Stimulated activated CD8-positive, alpha-beta memory T cell treated with anti-CD3 and anti-CD28 coated beads, Interleukin-15, amount 100 ng/mL, for 4 hours (primary cell): ENCODE measurements at places on chromosomes 2 and 18.
A peak's percentile ranks its signal among the peaks of the same experiment; 100 is the strongest.

GRCh38 chr2:227310756-227311110 is 14.3 kb upstream of the MFF start:
- DNase-seq, result no peak

GRCh38 chr2:192559587-192559986 is 364.9 kb upstream of the TMEFF2 start:
- no peak for DNase-seq

GRCh38 chr18:61364953-61365352 is 31.7 kb downstream of the CDH20 start:
- no peak for DNase-seq

DNA sequence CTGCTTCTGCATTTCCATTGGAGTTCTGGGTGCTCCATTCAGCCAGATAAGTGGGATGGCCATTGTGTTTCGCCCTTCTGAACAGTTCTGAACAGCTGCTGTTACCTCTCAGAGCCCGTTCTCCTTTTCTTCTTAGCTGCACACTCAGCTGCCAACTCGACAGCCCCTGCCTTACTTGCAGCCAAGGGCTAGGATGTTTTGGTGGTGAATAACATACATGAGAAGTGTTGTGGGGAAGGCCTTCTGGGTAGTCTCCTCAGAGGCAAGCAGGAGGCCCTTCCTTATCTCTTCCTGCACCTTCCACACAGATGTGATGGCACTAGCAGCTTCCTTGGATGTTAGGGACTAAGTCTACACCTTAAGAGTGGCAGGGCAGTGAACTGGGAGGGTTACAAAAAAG is 138.4 kb upstream of the NOSTRIN start:
- DNase-seq, result no peak

GRCh38 chr18:10142056-10142455 is 228.2 kb downstream of the VAPA start:
- DNase-seq, result no peak

DNA sequence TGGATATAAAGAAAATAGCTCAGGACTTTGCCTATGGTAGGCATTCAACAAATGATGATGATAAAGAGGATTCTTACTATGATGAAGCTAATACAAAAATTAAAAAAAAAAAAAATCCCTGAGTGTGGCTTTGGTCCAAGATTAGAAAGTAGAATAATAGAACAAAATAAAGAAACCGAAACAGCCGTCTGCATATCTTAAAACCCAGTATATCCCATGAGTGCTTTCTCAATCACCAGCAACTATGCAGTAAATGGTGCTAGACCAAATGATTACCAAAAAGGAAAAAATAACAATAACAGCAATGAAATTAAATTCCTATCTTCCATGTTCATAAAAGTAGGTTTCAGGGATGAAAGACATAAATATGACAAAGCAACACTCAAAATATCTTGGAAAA is 59.3 kb upstream of the DCC start:
- no peak for DNase-seq

DNA sequence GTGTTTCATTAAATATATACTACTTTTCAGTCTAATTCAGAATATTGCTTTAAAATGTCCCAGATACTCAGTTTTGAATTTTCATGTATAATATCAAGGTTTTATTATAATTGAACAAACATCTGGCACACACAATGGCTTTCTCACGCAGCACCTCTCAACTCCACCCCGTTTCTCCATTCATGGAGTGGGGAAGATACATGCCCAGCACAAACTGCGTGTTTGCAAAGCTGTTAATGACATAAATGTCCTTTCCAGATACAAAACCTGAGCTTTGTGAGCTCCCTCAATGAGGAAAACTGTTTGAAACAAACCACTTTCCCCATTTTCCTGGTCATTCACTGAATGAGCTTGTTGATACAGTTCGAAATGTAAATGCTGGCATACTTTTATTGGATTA is 150.3 kb upstream of the RASGRP3 start:
- no peak for DNase-seq

GRCh38 chr2:156491176-156491575 is 55.0 kb downstream of the GPD2 start:
- DNase-seq, result no peak

DNA sequence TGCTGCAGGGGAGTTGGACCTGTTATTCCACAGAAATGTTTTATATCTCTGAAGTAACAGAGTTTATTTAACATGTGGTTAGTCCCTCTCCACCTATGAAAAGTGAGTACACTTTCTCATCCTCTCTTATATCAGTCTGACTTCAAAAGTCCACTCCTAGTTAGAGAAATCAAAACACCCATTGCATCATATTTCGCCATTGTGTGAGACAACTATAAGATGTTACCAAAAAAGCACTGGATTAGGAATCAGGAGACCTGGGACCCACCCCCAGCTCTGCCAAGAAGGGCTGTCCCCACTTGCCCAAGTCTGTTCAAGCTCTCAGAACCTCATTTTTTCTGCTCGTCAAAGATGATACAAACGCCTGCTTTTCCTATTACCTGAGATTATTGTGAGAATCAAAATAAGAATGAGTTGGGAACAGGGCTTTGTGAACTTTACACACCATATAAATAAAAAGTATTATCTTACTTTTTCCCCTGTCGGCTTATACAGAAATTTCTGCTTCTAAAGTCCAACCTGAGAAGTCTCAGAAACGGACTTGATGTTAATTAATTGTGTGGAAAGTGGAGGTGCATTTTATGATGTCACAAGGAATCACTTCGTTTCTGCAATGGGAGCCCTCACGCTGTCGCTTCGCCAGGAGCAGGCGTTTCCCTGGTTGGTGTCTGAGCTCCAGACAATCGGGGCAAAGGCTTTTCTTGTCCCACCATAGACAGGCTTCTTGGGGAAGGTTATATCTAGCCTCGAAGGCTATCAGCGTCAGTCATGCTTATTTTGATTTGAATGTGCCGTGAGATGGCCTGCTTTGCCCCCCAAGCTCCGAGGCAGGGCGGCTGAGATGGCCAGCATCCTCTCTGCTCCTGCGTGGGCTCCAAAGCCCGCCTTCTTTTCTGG is 89.6 kb upstream of the ZNF516 start:
- DNase-seq, result no peak

DNA sequence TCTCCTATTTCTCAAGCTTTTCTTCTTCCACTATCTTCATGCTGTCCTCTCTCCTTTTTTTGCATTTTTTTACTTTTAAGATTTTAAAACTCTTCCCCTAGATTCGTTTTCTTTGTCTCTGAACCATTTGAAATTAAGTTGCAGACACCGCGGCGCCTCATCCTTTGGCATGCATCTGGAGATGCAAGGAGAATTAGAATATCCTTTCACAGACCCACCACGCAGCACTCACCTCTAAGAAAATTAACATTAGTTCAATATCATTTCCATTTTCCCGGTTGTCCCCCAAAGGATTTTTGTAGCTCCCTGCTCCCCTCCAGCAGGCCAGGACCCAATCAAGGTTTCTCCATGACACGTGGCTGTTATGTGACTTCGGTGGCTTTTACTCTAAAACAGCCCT is 88.8 kb downstream of the C1QL2 start:
- DNase-seq, result no peak

- no peak for DNase-seq
Observed at GRCh38 chr18:51426996-51427395, 229.5 kb upstream of the MEX3C start.

GRCh38 chr2:95349568-95350322 is 52.6 kb downstream of the KCNIP3 start:
- DNase-seq, result no peak

GRCh38 chr2:181828122-181828705 is 63.3 kb upstream of the ITPRID2 start:
- DNase-seq, result no peak

DNA sequence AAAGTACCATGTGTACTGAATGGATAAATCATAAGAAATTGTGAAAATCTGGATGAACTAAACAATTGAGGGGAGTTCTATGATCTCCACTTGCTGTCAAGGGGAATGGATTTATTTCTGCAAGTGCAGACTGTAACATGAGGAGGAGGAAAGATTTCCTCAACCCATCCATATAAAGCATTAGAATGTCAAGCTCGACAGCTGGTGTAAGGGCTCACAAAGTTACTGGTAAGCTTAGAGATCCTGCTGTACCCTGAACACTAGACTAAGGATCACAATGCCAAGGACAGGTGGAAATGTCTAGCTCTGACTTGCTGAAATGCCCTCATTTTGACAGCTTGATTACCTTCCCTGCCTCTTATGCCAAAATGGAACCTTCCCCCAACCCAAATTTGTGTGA is 125.3 kb downstream of the TCF4 start:
- DNase-seq, result no peak

- no peak for DNase-seq
Observed at GRCh38 chr18:28735731-28736130, 558.8 kb upstream of the CDH2 start.

GRCh38 chr18:2102022-2102421 is 469.3 kb downstream of the METTL4 start:
- no peak for DNase-seq

GRCh38 chr2:85710687-85711577 is 16.8 kb downstream of the GNLY start:
- no peak for DNase-seq

GRCh38 chr2:37635504-37636380 is 35.7 kb downstream of the CDC42EP3 start:
- DNase-seq, result peak; percentile 78

DNA sequence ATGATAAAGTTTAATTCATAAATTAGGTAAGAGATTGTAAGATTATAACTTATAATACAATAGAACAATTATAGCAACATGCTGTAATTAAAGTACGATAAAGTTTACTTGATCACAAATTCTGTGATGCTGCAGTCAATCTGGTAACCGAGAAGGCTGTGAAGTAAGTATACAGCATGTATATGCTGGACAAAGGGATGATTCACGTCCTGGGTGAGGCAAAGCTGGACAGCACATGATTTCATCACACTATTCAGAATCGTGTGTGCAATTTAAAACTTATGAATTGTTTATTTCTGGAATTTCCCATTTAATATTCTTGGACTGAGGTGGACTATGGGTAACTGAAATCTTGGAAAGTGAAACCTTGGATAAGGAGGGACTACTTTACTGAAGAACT is 522.2 kb upstream of the CNTNAP5 start:
- DNase-seq, result no peak

GRCh38 chr2:239926587-239927232 is 98.4 kb downstream of the NDUFA10 start:
- no peak for DNase-seq

- DNase-seq, result no peak
Observed at GRCh38 chr2:46669996-46670793, 190.8 kb downstream of the TMEM247 start.

- DNase-seq, result no peak
Observed at GRCh38 chr2:143688815-143689214, 559.6 kb downstream of the ARHGAP15 start.

DNA sequence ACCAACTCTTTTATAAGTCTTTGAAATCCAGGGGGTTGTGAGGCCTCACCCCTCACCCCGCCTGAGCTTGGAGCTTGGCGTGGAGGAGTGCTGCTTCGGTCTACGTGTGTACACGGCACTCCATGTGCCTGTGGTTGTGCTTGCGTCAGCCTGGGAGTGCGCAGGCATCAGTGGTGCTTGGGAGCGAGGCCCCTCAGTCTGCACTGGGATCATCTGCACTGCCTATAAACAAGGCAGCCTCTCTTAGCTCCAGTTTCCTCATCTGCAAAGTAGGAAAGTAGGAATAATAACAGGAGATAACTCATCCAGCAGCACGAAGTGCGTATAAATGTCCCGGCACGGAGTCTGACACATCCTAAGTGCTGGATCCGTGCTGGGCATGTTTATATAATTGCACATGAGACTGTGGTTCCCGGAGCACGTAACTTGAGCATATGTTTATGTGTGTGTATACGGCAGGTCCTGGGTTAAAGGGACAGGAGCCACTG is 1.2 kb downstream of the GYPC start:
- DNase-seq, result no peak

DNA sequence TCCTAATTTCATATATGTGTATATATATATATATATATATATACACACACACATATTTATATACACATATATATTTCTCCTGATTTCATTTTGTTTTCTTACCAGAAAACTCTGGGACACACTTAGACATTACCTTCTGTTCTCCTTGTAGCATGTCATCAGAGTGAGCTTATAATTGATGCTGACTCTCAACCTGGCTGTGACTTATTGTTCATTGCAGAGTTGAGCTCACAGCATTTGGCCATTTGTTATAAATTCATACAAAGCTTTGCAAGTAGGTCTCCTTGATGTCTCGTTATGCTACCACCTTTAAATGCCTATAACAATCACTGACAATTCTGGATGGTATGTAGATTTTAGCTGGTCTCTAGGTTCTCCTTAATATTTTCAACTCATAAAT is 314.8 kb downstream of the LRRTM4 start:
- no peak for DNase-seq

DNA sequence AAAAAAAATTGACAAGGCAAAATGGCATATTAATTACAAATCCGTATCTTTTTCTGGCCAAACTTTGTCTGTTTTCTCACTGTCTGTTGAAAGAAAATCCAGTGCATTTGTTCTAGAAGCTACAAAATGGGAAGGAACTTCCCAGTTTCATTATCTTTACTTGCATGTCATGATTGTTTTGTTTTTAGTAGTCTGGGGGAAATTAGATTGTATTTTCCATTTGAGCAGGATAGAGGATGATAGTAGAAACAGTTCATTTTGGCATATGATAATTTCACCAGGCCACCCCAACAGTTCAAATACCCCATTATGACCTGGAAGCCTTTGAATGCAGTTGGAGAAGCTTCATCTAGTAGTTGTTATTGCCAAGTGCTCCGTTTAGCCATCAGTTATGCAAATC is 77.5 kb upstream of the RANBP2 start:
- DNase-seq, result no peak

- no peak for DNase-seq
Observed at GRCh38 chr2:120206022-120206581, 17.1 kb downstream of the TMEM185B start.

DNA sequence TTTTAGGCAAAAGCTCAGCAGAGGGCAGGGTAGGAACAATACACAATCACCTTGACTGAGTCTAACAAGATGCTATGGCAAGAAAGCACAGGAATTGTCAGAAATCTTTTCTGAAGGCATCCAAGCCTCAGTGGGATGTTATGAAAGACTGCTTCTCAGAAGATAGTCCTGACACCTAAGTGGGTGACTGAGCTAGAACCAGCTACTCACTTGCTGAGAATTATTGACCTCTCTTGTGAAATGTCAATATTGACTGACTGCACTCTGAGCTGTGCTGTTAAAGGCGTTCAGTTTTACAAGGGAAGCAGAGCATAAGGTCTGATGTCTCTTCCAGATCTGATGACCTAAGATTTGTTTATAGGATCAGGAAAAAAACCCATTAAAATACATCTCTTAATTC is 46.1 kb downstream of the TACR1 start:
- DNase-seq, result no peak

GRCh38 chr18:37294951-37295350 is 270.6 kb downstream of the CELF4 start:
- DNase-seq, result no peak

DNA sequence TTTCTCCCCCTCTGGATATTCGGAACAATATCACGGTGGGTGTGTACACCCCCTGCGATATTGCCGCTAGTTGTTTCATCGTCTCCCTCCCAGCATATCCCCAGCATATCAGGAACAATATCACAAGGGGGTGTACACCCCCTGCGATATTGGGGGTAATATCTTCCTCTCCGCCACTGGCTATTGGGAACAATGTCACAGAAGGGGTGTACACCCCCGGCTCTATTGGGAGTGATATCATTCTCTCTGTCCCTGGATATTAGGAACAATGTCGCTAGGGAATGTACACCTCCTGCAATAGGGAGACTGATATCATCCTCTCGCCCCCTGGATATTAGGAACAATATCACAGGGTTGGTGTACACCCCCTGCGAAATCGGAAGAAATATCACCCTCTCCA is 1932.0 kb downstream of the SUCLG1 start:
- no peak for DNase-seq

- DNase-seq, result no peak
Observed at GRCh38 chr2:96233880-96234316, 25.3 kb upstream of the STARD7 start.
